Activated CD8-positive, alpha-beta memory T cell treated with anti-CD3 and anti-CD28 coated beads for 24 hours (primary cell): ENCODE measurements at places on chromosomes 1 and 21.

GRCh38 chr1:94105957-94106529 lies 14.9 kb downstream of the ABCA4 start:
- no peak for DNase-seq

DNA sequence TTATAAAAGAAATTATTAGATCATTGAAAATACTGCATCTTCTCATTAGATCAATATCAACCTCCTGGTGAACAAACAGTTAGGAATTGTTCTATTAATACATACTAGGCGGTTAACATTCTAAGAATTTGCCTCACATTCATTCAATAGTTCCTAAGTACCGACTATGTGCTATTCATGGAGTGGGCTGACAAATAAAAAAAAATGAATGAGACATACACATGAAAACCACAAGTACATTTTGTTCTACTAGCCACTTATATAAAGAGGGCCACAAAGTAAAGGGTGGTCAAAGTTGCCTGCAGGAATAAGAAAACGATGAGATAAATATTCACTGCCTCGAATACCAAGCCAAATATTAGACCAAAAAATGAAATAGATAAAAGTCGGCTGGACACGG lies 294.4 kb downstream of the SDCCAG8 start:
- DNase-seq: no peak

GRCh38 chr1:21865609-21865942 lies 53.5 kb downstream of the LDLRAD2 start:
- no peak for DNase-seq

DNA sequence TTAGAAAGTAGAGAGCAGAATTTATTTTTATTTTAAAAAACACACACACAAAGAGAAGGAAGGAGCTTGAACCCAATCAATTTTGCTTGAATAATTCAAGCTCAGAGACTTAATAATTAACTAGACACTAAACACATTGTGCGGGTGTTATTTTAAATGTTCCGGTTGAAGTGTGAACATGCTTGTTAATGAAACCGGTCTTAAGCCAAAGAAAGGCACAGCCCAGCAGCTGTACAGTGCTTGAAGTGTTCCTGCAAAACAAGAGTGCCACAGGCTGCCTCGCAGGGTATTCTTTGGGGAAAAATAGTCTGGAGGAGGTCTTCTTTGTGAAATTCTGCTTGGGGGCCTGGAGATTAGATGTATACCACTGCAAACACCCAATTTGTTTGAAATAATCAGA lies 2.2 kb upstream of the CDC42BPA start:
- DNase-seq: no peak

GRCh38 chr1:205270764-205271163 lies 43.0 kb downstream of the TMCC2 start:
- DNase-seq: no peak
